ENCODE measurements at places on chromosomes 1 and 21. TPM values are rescaled to one million over a fixed set of nuclear protein-coding genes. Genes with fewer than 3 reads are reported as not detected.
A peak's percentile ranks its signal among the peaks of the same experiment; 100 is the strongest.

Gene MYBPH
- polyA plus RNA-seq = not detected

Gene CADM3
- not detected for polyA plus RNA-seq

Gene MIA3
- 48.5 TPM for polyA plus RNA-seq

Gene ITPKB
- 60.2 TPM for polyA plus RNA-seq

Gene REG4
- polyA plus RNA-seq = not detected

Gene C1QA
- not detected for polyA plus RNA-seq

DNA sequence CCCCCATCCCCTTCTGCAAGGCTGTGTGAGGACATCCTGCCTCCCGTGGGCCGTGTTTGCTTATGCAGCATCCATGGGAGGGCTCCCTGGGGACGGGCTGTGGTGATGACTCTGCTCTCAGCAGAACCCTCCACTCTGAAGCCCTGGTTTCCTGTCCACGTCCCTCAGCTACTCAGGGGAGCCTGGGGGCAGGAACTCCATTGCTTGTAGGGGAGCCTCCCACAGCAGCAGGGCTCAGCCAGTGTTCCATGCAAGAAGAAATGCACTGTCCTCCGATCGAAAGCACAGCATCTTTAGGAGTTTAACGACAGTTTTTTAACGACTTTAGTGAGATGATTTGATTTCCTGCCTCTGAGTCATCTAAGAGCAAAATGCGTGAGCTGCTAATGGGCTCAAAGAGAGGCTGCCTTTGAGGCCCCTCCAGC lies 8.3 kb upstream of the KCNAB2 start:
- no peaks in the 10 kb centered on the region for H3K27me3 ChIP-seq
- H3K4me3 ChIP-seq = peak overlapping the region; percentile 11
- H3K27ac ChIP-seq = peak overlapping the region; percentile 58
- H3K36me3 ChIP-seq = peaks cover 39% of the 10 kb centered on the region
- H3K4me1 ChIP-seq = peaks cover 56% of the 10 kb centered on the region

DNA sequence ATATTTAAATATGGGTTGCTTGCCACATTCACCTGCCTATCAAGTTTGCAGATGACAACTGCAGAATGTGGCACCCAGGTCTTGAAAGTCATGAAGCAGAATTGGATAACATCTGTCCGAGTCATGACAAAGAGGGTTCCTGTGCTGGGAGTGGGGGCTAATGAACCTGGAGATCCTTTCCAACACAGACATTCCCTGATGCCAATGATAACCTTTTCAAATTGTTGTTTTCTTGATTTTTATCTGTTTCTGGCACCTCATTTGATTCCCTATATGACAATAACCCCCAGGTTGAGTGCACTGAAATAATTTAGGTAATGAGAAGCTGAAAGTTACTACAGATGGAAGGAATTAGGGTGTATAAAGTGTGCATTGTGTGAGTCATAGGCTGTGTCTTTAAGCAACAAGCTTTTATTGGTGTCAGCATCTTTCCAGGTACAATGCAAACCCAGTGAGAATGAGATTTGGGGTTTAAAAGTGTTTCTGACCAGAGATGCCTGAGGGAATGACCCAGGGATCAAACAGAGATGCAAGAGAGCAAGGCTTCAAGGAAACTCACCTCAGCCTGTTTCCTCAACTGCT lies 32.0 kb upstream of the IL10 start:
- H3K27me3 ChIP-seq = no peaks in the 10 kb centered on the region
- H3K27ac ChIP-seq = peak overlapping the region; percentile 90
- H3K4me1 ChIP-seq = peaks cover 49% of the 10 kb centered on the region
- H3K4me3 ChIP-seq = peak overlapping the region; percentile 49
- DNase-seq = no peak

- H3K27me3 ChIP-seq = peaks cover 2% of the 10 kb centered on the region
- H3K4me1 ChIP-seq = no peaks in the 10 kb centered on the region
- no peak overlapping the region for H3K27ac ChIP-seq
- DNase-seq = no peak
- no peaks in the 10 kb centered on the region for H3K36me3 ChIP-seq
- H3K4me3 ChIP-seq = no peak overlapping the region
Measured at GRCh38 chr1:115411371-115412063, 73.5 kb upstream of the NGF start.

DNA sequence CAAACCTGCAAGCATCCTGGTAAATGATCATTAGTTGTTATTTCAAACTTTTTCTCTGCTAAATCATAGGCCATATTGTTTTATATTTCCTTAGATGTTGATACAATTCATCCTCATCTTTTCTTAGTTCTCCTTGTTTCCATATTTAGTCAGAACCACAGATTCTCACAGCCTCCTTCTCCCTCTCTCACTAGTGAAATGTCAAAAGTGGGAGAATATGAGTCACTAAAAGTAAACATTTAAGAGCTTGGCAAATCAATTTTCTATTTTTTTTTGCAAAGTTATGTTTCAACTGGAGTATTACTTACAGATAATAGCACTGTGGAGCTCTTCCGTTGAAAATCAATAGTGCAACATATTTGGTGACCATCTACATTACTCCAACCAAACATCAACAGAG lies 308.8 kb downstream of the COL11A1 start:
- no peaks in the 10 kb centered on the region for H3K4me1 ChIP-seq
- no peaks in the 10 kb centered on the region for H3K27me3 ChIP-seq
- no peak overlapping the region for H3K4me3 ChIP-seq
- H3K36me3 ChIP-seq = no peaks in the 10 kb centered on the region

DNA sequence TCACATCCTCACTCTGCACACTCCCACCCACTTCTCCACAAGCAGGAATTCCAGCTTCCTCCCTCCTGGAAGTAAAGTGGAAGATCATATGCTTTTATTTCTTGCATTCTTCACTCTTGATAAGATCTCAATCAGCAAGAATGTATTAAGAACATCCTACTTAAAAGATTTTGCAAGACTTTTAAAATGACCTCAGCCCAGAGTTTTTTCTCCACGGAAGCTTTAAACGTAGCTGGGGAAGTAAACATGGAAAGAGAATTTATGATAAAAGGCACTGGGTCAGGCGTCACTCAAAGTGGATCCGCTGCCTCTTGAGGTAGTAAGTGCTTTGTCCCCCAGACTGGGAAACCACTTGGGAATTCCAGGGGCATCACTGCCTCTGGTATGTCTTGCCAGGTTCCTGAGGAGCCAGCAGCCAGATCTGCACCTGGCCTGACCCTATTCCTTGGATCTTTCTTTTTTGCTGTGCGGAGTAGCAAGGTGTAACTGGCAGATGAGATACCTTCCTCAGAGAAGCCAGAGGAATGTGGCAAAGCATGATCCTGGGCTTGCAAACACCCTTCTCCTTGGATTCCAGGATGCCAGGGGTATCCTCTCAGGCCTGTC lies 33.9 kb downstream of the CDK18 start:
- no peak for DNase-seq
- H3K27me3 ChIP-seq = peaks cover 2% of the 10 kb centered on the region
- H3K4me3 ChIP-seq = no peak overlapping the region
- H3K36me3 ChIP-seq = no peaks in the 10 kb centered on the region
- H3K27ac ChIP-seq = no peak overlapping the region

GRCh38 chr1:165241952-165242351 lies 114.6 kb downstream of the LMX1A start:
- H3K36me3 ChIP-seq = no peaks in the 10 kb centered on the region
- peaks cover 18% of the 10 kb centered on the region for H3K27me3 ChIP-seq
- no peak for DNase-seq

DNA sequence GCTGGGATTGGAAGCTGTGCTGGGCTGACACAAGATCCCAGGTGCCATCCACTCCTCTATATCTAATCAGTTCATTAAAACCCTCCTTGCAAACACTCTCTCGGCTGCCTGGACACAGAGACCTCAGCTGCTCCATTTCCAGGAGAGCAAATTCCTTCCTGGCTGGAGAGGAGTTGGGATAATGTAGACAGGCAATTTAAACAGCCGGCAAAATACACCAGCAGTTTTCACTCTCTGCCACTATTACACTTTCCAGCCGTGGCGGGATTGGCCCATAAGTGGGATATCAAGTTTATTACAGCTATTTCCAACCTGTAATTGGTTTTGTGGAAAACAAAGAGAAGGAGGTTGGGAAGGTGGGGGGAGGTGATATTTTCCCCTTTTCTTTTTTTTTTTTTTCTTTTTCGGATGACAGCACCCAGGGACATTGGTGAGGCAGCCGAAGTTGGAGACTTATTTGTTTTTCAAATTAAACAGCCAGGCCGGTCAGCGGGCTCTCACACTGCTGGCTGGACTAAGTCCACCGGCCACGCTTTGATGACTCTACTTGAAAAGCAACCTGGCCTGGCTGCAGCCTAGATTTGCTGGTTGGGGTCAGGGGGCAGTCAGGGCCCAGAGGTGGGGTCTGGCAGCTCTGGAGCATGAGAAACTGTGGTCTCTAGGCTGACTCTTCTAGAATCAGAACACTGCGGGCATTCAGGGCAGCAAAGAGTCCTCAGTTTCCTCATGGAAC lies 177.4 kb downstream of the IGSF21 start:
- H3K27ac ChIP-seq = no peak overlapping the region
- H3K27me3 ChIP-seq = no peaks in the 10 kb centered on the region
- no peaks in the 10 kb centered on the region for H3K4me1 ChIP-seq
- no peaks in the 10 kb centered on the region for H3K36me3 ChIP-seq
- no peak overlapping the region for H3K4me3 ChIP-seq
- DNase-seq = no peak

GRCh38 chr1:202658251-202658759 lies 51.9 kb downstream of the SYT2 start:
- no peaks in the 10 kb centered on the region for H3K36me3 ChIP-seq
- no peak for DNase-seq
- no peaks in the 10 kb centered on the region for H3K4me1 ChIP-seq
- no peak overlapping the region for H3K4me3 ChIP-seq
- peaks cover 3% of the 10 kb centered on the region for H3K27me3 ChIP-seq
- no peak overlapping the region for H3K27ac ChIP-seq

GRCh38 chr1:64675718-64676345 lies 69.0 kb upstream of the RAVER2 start:
- H3K36me3 ChIP-seq = no peaks in the 10 kb centered on the region
- H3K4me1 ChIP-seq = no peaks in the 10 kb centered on the region
- no peak overlapping the region for H3K27ac ChIP-seq
- peak; percentile 23 for DNase-seq
- no peak overlapping the region for H3K4me3 ChIP-seq
- peaks cover 5% of the 10 kb centered on the region for H3K27me3 ChIP-seq

GRCh38 chr1:201902198-201902597 lies 13.5 kb downstream of the SHISA4 start:
- no peaks in the 10 kb centered on the region for H3K4me1 ChIP-seq
- no peaks in the 10 kb centered on the region for H3K36me3 ChIP-seq
- no peak overlapping the region for H3K27ac ChIP-seq
- no peak overlapping the region for H3K4me3 ChIP-seq
